ENCODE measurements at places on chromosomes 5 and 9.

DNA sequence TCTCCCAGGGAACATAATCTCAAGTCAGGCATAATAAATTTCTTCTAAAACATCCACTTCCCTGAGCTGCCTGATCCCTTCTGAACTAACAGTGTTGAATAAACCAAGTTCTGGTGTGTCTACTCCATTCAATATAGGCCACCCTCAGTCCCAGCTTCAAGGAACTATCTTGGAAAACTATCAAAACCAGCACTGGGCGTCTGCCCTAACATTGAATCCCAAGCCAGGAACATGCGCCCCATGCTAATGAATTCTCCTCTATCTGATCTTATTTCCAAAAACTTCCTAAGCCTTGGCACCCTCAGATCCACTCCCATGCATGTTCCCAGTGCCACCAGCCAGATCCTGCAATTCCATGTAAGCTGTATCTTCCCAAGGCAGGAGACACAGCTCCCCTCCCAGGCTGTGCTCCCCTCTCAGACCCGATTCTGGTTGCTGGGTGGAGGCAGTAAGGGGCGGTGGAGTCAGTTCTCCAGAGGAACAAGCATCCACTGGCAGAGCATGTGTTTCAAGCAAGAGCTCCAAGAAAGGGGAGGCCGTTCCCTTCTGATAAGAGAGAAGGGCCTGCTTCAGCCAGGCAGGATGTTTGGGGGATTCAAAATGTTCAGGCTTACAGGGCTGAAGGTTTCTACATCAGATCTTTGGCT, 13.1 kb upstream of the FOXI1 start:
- DNase-seq, result no peak

- DNase-seq, result no peak
Observed at GRCh38 chr5:129459450-129459776, 685 bp upstream of the ADAMTS19 start.

DNA sequence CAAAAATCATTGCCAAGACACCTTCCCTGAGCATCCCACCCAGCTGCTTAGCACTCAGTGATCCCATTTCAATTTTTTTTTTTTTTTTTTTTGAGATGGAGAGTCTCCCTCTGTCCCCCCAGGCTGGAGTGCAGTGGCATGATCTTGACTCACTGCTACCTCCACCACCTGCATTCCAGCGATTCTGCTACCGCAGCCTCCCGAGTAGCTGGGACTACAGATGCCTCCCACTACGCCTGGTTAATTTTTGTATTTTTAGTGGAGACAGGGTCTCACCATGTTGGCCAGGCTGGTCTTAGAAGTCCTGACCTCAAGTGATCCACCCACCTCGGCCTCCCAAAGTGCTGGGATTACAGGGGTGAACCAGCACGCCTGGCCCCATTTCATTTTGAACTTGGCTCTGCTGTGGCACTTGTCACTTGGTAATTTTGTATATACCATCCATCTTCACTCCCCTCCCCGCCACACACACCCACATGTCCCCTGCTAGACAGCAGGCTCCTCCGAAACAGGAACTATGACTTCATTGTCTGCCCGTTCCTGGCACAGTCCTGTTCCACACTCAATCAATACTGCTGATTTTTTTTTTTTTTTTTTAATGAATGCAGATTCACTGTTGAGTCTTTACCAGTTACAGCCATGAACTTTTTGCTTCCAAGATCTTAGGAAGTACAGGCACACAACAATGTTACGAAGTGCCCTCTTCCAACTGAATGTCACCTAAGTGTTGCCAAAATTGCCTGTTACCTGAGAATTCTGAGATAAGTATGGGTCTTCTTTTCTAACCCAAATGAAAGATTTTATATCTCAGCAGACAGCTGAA, 17.3 kb upstream of the ZBTB34 start:
- DNase-seq, result no peak

DNA sequence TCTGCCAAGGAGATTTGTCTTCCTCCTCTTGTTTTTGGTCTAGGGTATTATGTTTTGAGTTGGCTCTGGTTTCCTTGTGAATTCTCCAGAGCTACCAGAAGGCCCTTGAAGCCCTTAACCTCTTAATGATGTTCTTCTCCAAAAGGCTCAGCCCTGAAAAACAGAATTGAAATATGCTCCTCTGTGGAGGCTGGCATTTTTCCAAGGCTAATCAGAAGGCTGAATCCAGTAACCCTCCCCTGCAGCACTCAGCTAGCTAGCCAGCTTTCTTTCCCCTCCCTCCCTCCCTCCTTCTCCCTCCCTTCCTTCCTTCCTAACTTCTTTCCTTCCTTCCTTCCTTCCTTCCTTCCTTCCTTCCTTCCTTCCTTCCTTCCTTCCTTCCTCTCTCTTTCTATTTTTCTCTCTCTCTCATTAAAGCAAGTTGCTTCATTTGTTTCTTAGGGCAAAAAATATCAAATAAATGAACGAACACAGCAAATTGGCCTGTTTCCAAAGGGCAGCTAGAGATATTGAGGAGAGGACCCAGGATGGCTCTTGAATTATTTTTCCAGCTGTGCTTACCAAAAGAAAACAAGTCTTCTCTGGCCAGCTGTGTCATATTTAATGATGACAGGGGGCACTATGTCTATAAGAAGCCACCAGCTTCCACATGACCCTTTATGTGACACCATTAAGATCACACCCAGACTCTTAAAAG, 38.7 kb downstream of the JAKMIP2 start:
- no peak for DNase-seq

GRCh38 chr9:114507726-114508125, 2.5 kb upstream of the WHRN start:
- no peak for DNase-seq

- DNase-seq, result no peak
Observed at GRCh38 chr5:42787845-42788244, 23.8 kb downstream of the SELENOP start.

DNA sequence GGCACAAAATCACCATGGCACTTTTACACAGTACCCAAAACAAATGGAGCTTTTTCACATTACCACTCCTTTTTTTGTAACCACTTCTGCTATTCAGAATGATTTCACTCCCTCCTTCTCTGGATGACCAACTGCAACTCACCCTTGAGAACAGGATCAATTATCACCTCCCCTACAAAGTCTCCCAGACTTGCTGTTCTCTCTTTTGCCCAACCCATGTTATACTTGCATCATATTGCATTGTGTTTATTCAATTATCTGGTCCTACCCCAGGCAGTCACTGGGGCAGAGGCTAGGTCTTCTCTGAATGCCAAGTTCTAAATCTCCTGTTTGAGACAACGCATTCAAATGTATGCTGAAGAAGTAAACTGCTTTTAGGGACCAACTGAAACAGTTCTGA, 96.0 kb downstream of the GPR21 start:
- peak; percentile 51 for DNase-seq

- DNase-seq, result no peak
Observed at GRCh38 chr5:65359569-65359968, 122.2 kb downstream of the ADAMTS6 start.

DNA sequence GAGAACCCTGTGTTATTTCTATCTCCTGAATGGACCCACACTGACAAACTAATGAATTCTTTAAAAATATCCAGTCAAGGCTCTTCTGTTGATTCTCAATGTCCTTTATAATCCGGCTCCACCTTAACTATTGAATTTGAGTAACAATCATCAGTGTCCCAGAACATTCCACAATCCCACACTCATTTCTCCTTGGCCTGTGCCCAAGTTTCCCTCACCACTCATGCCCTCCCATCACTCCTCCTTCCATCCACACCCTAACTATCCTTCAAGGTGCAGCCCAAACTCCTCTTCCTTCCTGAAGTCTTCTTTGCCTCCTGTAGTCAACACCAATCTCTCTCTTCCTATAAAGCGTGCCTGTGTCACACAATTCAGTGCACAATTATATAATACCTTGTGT, 106.1 kb downstream of the NUDT12 start:
- DNase-seq, result no peak

DNA sequence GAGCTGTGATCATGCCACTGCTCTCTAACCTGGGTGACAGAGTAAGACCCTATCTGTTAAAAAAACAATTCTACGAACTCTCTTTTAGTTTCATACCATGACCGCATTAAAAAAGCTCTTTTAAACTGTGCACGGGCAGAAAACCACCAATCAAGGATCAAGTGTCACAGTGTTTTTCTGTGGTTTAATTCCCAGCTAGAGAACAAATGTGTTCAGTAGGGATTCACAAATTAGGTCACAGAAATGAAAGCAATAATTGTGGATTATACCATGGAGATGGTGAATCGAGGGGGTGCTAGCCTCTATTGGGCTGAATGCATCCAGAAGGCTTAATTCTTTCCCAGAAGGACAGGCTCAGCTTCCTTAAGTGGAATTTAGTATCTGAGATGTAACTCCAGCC, 79.1 kb downstream of the ATG10 start:
- no peak for DNase-seq

DNA sequence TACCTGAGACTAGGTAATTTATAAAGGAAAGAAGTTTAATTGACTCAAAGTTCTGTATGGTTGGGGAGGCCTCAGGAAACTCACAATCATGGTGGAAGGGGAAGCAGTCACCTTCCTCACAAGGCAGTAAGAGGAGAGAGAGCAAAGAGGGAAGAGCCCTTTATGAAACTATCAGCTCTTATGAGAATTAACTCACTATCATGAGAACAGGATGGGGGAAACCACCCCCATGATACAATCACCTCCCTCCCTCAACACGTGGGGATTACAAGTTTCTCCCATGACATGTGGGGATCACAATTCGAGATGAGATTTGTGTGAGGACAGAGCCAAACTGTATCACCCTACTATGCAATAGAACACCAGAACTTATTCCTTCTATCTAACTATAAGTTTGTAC, 27.9 kb downstream of the CD274 start:
- DNase-seq, result no peak

DNA sequence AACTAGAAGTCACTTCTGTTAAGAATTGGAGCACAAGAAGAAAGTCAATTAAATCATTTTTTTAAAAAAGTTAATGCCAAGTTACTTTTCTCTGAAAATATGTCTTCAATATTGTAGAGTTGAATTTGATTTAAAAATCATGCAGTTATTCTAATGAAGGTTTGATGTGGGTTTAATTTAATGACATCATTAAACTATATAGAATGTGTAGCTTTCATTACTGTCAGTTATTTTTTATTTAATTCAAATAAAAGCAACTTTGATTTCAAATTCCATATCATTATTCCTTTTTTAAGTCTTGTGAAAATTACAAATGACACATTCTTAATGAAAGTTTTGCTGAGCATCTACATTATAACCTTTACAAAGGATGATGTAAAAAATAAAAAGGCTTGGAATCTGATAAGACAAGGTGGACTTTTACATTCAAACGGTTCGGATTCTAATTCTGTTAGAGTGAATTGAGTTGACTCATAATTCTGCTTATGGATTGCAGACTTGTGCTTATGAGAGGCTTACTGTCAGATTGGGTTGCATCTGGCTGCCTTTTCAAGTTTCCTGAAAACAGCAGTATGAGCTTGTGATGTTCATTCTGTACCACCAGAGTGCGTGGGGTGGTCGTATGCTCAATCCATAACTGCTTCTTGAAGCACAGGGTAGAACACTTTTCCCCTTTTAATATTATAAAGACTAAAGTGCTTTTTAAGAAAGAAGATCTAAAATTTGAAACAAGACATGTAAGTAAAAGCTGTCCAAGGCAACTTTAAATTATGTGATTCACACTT, 253.0 kb upstream of the ARRDC3 start:
- DNase-seq, result no peak

DNA sequence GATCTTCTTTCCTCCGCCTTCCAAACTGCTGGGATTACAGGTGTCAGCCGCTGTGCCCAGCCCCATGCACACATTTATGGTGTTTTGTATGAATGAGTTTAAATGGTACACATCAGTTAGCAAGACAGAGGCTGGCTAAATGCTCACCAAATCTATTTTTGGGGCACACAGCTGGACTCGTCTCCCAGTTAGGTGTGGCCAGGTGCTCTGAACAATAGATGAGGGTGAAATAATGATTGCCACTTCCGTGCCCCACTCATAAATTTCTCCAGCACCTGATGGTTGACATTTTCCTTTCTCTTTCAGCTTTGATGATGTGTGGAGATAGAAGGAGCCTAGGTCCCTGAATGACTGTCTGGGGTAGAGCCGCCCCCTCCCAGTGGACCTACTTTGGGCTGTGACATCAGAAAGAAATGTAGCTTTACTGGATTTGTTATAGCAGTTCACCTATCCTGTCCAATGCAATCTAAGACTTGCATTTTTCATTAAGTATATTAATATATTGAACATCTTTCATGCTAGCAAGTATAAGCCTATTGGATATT, 8.6 kb upstream of the RAPGEF1 start:
- no peak for DNase-seq

DNA sequence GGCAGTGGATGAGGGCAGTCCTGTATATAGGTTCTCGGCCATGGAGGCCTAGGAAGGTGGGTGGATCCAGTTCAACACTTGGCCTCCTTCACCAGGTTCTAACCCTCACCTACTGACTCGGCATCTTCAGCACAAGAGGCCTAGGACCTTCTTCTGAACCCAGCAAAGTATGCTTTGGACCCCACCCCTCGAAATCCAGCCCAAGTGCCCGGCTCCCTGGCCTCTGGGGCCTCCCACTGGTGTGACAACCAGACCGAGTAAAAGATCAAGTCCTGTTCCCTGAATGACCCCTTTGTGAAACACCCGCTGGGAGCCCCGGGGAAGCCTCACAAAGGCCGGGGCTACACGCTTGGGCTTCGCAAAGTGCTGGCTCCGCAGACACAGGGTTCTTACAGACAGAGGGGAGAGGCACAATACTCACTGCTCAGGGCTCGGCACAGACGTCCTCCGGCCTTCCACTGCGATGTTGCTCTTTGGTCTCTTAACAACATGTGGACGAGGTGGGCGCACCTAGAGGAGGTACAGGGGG, 47.0 kb downstream of the CRB2 start:
- no peak for DNase-seq

DNA sequence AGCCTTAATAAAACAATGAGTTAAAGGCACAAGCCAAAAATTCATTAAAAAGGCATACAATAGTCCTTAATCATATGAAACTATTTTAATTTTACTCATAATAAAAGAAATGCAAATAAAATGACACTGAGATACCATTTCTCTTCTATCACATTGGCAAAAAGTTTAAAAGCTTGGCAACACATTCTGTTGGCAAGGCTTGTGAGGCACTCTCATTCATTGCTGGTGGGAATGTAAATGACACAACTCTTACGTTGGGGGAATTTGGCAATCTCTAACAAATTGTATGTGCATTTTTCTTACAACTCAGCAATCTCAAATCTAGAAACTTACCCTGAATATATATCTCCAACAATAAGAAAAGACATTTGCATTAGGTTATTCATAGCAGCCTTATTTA, 111.6 kb downstream of the PRELID2 start:
- DNase-seq, result no peak

- peak; percentile 11 for DNase-seq
Observed at GRCh38 chr5:67941614-67942401, 273.7 kb upstream of the PIK3R1 start.

- no peak for DNase-seq
Observed at GRCh38 chr5:151158287-151158661, 695 bp upstream of the ANXA6 start.

DNA sequence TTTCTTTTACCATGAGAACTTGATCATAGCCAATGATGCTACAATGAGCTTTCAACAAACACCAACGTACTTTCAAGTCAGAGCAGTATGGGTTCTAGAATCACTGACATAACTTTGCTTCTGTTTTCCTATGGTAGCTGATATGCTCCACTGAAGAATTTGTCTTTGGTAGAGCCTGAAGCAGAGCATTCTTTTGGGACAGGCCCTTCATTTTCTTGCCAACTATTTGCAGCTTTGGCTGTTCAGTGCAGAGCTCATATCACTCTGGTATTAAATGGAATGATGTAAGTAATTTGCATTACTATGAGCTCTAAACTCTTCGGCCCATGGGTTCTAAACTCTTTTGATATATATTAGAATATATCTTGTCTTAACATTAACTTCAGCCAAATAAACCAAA, 51.8 kb upstream of the APC start:
- peak; percentile 28 for DNase-seq
